ENCODE measurements at places on chromosomes 7 and 10.

DNA sequence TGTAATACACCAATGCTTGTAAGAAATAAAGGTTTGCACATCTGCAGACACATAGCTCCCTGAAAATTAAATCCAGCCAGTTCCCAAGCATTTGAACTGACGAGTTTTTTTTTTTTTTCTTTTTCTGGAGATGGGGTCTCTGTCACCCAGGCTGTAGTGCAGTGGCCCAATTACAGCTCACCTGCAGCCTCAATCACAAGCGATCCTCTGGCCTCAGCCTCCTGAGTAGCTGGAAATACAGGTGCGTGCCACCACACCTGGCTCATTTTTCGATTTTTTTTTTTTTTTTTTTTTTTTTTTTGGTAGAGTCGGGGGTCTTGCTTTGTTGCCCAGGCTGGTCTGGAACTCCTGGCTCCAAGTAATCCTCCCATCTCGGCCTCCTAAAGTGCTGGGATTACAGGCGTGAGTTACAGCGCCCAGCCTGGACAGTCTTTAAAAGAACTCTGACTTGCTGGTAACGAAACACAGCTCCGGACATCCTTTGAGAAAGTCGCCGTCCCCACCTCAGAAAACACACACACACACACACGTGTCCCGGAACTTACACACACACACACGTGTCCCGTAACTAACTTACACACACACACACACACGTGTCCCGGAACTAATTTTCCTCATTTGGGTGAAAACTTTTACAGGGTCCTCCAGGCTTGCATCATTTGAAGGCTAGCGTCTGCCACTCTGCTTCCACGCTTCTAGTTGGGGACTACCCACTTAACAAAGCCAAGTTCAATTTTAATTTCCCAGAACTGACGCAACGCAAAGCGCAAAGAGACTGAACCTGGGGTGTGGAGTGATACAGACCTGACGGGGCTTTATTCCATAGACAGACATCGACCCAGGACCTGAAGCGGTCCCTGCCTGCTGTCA is 18.6 kb downstream of the OCM2 start:
- DNase-seq, result peak; percentile 5

DNA sequence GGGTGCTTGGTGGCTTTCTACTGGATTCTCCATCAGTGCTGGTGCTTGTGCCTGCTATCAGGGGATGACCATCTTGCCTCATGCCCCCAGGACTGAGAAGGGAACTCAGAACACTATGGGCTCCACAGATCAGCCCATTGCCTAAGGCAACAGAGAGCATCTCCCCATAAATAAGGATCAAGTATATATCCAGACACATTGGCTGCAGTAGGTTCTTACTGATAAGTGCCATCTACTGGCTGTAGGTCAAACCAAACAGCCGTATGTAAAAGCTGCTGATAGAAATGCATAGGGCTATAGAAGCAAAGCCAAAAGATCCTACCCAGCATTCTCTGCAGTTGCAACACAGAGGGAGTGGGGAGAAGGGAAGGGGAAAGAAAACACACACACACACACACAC is 153.7 kb downstream of the CDK14 start:
- no peak for DNase-seq

GRCh38 chr10:124125305-124126116 is 32.1 kb upstream of the CHST15 start:
- DNase-seq, result no peak

- DNase-seq, result no peak
Measured at GRCh38 chr7:142030848-142031247, 35.2 kb downstream of the MGAM start.

GRCh38 chr7:19377611-19378344 is 232.6 kb upstream of the FERD3L start:
- no peak for DNase-seq
